Epithelial cell of umbilical artery (primary cell): ENCODE measurements at places on chromosomes 2 and 18. TPM values are rescaled to one million over a fixed set of nuclear protein-coding genes. Genes with fewer than 3 reads are reported as not detected.

Gene ATP8B1
- total RNA-seq: 58.8 and 78.7 TPM in 2 replicates

Gene GNAL
- total RNA-seq: under 0.01 and 0.15 TPM in 2 replicates

Gene CEBPZOS
- 13.0 and 17.9 TPM in 2 replicates for total RNA-seq

Gene COPS9
- 141 and 159 TPM in 2 replicates for total RNA-seq

Gene STK16
- total RNA-seq: 23.7 and 42.6 TPM in 2 replicates

Gene SLC35F6
- total RNA-seq: 15.6 and 22.3 TPM in 2 replicates

Gene CXCR2
- not detected in 2 replicates for total RNA-seq

Gene STEAP3
- total RNA-seq: 2.1 and 6.8 TPM in 2 replicates

Gene HTR2B
- under 0.01 and 2.1 TPM in 2 replicates for total RNA-seq

Gene GYPC
- total RNA-seq: 0.32 and 1.5 TPM in 2 replicates

Gene SULT1C2
- total RNA-seq: not detected in 2 replicates

Gene NEUROD1
- total RNA-seq: not detected in 2 replicates

Gene CCDC141
- total RNA-seq: under 0.01 and 0.15 TPM in 2 replicates

Gene SCYGR3
- total RNA-seq: not detected in 2 replicates

Gene TMEM198
- not detected in 2 replicates for total RNA-seq

Gene SLC30A3
- total RNA-seq: 0.32 TPM in 1 of 2 replicates, not detected in the other

Gene LRP2
- not detected in 2 replicates for total RNA-seq

Gene GPAT2
- 8.8 and 10.3 TPM in 2 replicates for total RNA-seq

Gene ZAP70
- total RNA-seq: not detected in 2 replicates

Gene EDAR
- not detected in 2 replicates for total RNA-seq
